Colonic mucosa (tissue), 4 donors: ENCODE measurements at places on chromosomes 2 and 18.

DNA sequence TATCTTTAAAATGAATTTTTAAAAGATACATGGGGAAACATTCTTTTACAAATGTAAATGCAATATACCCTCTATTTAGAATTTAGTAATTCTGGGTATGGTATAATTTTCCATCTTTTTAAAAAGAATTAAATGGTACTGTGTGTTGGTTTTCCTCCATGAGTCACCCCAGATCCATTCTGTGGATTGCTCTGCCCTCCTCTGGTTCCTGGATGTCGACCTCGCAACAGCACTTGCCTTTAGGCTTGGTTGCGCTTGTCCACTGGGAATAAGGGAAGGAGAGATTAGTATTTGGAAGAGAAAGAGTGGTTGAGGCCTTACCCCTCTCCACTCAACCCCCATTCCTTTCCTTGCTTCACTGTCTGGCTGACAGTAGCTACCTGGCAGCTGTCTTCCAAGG, 90.4 kb downstream of the FTCDNL1 start:
- no peaks in the 10 kb centered on the region for H3K36me3 ChIP-seq
- H3K27ac ChIP-seq, result no peak overlapping the region
- no peaks in the 10 kb centered on the region for H3K27me3 ChIP-seq
- no peaks in the 10 kb centered on the region for H3K4me1 ChIP-seq
- DNase-seq, result no peak
- H3K4me3 ChIP-seq, result no peak overlapping the region

DNA sequence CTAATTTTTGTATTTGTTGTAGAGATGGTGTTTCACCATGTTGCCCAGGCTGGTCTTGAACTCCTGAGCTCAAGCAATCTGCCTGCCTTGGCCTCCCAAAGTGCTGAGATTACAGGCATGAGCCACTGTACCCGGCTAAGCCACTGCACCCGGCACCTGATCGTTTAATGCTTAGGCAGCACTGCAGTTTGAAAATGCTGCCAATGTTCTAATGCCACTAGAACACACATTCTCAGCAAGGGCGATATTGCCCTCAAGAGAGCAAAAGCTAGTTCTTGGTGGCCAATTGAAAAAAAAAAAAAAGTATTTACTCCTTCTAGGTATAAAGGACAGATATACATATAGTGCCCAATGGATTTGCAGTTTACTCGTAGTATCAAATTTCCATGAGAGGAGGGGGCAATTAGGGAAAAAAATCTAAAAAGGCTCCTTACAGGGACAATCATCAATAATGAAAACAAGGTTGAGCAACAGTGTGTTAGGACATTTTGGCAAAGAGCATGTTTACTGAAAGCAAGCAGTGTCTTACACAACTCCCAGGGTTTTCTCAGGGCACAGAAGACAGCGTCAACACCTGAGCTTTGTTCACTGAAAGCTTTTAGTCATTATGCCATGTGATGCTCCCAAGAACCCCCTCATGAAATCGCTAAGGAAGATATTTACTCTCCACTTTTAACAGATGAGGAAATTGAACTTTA, 199.9 kb upstream of the PKDCC start:
- DNase-seq, result no peak
- H3K27me3 ChIP-seq, result no peaks in the 10 kb centered on the region
- no peaks in the 10 kb centered on the region for H3K4me1 ChIP-seq
- H3K4me3 ChIP-seq, result no peak overlapping the region
- no peaks in the 10 kb centered on the region for H3K36me3 ChIP-seq

DNA sequence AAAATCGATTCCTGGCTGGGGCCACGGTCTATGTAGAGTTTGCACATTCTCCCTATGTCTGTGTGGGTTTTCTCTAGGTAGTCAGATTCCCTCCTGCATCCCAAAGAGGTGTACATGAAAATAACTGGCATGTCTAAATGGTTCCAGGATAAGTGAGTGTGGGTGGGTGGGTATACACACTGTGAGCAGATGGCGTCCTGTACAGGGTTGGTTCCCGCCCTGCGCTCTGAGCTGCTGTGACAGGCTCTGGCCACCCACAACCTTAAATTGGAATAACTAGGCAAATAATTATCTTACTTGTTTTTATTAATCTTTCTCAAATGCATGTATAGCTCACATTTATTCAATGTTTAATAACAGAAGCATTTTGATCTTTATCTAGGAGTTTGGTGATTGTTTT, 16.3 kb downstream of the THOC1 start:
- H3K4me3 ChIP-seq, result no peak overlapping the region
- H3K4me1 ChIP-seq, result no peaks in the 10 kb centered on the region
- DNase-seq, result no peak
- H3K27ac ChIP-seq, result no peak overlapping the region

DNA sequence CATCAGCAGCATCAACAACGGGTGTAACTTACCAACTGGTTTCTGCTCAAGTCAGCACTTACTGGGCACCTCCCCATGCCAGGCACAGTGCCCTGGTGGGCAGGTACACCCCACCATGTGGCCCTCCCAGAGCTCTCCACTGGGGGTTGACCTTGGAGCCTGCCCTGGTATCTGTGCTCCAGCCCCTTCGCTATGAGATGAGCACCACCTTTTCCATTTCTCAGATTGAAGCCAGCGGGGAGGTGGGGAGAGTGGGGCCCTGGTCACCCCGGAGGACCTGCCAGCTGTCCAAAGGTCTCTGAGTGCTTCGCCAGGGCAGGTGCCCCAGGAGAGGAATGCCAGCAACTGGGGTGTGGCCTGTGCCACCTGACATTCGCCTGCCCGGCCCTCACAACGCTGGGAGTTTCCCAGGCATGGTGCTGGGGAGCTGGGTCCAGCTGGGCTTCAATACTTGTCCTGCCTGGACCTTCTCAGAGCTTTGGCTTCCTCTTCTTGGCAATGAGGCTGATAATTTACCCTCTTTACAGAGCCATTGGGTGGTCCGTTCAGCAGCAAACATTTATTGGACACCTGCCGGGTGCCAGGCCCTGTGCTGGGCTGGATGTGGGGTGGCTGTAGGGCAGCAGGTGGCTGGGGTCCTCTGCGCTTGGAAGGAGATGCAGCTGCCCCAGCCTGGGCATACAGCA, 5.9 kb upstream of the ZAP70 start:
- H3K4me3 ChIP-seq, result no peak overlapping the region
- no peaks in the 10 kb centered on the region for H3K4me1 ChIP-seq

DNA sequence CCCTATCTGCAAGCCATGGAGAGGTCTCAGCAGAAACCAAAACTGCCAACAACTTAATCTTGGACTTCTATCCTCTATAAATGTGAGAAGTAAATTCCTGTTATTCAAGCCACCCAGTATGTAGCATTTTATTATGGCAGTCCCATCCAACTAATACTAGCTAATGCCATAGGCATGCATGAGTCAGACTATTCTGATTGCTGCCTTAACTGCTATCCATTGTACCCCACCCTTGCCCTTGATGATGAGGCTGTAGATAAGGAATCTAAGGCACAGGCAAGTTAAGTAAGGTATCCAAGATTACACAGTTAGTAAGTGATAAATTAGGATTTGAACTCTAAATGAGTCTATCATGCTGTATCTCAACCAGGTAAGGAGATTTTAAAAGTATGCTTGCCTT, 223.0 kb downstream of the UBE2E3 start:
- no peak for DNase-seq
- H3K4me3 ChIP-seq, result no peak overlapping the region
- no peaks in the 10 kb centered on the region for H3K27me3 ChIP-seq
- H3K27ac ChIP-seq, result no peak overlapping the region

GRCh38 chr2:152200565-152201465, 25.3 kb upstream of the STAM2 start:
- H3K27me3 ChIP-seq, result no peaks in the 10 kb centered on the region
- DNase-seq, result peak; percentile 86
- H3K4me1 ChIP-seq, result no peaks in the 10 kb centered on the region
- H3K4me3 ChIP-seq, result no peak overlapping the region

GRCh38 chr2:233553366-233553765, 13.2 kb downstream of the USP40 start:
- H3K36me3 ChIP-seq, result no peaks in the 10 kb centered on the region
- H3K4me3 ChIP-seq, result no peak overlapping the region
- H3K4me1 ChIP-seq, result no peaks in the 10 kb centered on the region
- no peaks in the 10 kb centered on the region for H3K27me3 ChIP-seq
- no peak for DNase-seq
- no peak overlapping the region for H3K27ac ChIP-seq

- H3K4me3 ChIP-seq, result no peak overlapping the region
- no peak for DNase-seq
Observed at GRCh38 chr2:177434475-177434874, 41.9 kb downstream of the AGPS start.
